Stimulated activated CD8-positive, alpha-beta memory T cell treated with anti-CD3 and anti-CD28 coated beads, Interleukin-4, amount 100 ng/mL, for 24 hours (primary cell): ENCODE measurements at places on chromosomes 2 and 18.

DNA sequence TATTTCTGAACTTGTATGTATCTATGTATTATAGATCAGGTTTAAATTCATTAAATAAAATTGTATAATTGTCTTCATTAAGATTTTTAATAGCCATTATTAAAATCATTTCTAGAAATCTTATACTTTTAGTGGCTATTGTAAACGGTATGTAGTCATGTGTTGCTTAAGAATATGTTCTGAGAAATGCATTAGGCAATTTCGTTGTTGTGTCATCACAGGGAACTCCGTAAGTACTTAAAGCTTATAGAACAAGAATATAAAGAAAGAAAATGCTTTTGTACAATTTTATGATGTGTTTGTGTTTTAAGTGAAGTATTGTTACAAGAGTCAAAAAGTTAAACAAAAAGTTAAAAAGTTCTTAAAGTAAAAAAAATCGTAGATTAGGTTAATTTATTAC, 765.8 kb downstream of the METTL4 start:
- DNase-seq = no peak

GRCh38 chr2:109256111-109256510, 127.1 kb downstream of the SH3RF3 start:
- DNase-seq = no peak

DNA sequence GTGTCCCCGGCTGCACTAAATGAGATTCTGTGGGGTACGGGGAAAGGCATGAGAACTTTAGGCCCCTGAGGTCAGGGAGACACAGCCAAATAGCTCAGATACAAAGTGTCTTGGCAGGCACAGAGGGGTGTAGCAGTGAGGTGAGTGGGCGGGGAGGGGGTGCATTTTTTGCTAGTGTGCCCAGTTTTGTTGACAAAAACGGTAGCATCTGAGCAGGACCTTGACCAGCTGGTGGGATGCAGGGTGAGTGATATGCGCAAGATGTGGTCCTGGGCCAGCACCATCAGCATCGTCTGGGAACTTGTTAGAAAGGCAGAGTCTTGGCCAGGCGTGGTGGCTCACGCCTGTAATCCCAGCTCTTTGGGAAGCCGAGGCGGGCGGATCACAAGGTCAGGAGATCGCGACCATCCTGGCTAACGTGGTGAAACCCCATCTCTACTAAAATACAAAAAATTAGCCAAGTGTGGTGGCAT, 127.3 kb upstream of the LGALSL start:
- DNase-seq = no peak

GRCh38 chr2:7098816-7099215, 181.6 kb downstream of the RNF144A start:
- no peak for DNase-seq
